ENCODE measurements at places on chromosomes 12 and 14. TPM values are rescaled to one million over a fixed set of nuclear protein-coding genes. Genes with fewer than 3 reads are reported as not detected.

Gene CCDC177
- under 0.01 TPM for total RNA-seq

DNA sequence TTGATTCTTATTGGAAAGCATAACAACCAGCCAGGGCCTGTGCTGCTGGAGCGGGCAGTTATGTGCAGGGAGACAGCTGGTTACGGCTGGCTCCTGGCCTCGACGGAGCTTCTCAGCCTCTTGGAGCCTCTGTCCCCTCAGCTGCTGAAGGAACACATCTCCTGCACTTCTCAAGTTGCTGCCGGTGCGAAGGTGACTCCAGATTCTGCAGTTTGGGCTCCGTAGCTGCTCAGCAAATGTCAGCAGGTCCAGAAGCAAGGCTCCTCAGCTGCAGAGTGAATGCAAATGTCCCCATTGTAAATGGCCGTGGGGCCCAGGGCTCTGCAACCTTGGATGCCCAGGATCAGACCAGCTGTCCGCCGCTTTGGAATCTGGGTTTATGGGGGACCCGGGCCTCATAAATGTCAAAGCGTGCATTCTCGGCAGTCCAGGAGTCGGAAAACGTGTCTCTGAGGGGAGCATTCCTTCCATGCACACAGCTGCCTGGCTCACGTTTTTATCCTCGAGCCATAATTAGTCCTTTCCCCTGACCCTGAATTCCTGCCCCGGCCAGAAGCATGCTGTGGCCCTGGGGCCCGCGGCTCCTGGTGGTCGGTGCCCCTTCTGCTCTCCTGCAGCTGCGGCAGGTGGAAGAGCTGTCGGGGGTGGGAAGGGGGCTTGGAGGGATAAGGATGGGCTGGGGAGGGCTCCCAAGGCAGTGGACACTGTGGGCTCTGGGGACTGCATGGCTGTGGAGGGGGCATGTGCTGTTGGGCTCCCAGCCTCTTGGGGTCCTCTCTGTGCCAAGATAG, 106.0 kb downstream of the KIF26A start:
- DNase-seq, result no peak

GRCh38 chr12:45695606-45696005, 33.9 kb upstream of the ARID2 start:
- no peak for DNase-seq

- no peak for DNase-seq
Measured at GRCh38 chr12:97275728-97276590, 186.6 kb upstream of the RMST start.

DNA sequence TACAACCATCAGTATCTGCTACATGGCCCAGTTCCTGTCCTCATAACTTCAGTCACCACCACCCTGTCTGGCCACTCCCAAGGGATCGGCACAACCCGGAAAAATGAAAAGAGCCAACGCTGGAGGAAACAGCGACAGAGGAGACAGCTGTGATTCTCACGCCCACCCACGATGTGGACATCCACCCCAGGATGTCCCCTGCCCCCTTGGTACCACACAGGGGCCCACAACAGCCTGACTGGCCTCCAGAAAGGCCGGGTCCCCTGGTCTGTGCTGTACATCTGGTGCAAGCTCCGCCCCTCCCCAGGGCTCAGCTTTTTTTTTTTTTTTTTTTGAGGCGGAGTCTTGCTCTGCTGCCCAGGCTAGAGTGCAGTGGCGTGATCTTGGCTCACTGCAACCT, 12.5 kb downstream of the RPS6KL1 start:
- no peak for DNase-seq

Measured in kidney epithelial cell (primary cell).